ENCODE measurements at places on chromosomes 5 and 9. TPM values are rescaled to one million over a fixed set of nuclear protein-coding genes. Genes with fewer than 3 reads are reported as not detected.

Gene CDC14B
- 37.4 TPM for total RNA-seq

Gene RNF224
- total RNA-seq: not detected

- no peak for DNase-seq
Observed at GRCh38 chr9:128244837-128245231, 31.0 kb downstream of the GOLGA2 start.

DNA sequence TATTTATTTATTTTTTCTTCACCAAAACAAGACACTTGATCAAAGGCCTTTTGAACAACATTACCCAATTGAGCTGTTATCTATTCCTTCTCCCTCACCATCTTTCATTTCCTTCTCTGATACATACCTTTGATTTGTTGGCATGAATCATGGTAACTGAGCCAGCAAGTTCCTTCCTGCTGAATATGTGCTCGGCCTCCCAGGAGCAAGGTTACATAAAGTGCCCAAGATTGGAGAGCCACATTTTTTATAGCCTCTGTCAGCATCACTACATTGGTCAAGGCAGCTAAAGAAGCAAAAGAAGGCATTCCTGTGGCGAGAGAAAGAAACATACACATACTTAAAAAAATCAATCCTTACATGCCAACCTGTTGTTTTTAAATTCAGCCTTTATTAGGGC lies 369.6 kb downstream of the CYLC2 start:
- no peak for DNase-seq

GRCh38 chr9:69900406-69900805 lies 79.8 kb downstream of the CFAP95 start:
- no peak for DNase-seq

DNA sequence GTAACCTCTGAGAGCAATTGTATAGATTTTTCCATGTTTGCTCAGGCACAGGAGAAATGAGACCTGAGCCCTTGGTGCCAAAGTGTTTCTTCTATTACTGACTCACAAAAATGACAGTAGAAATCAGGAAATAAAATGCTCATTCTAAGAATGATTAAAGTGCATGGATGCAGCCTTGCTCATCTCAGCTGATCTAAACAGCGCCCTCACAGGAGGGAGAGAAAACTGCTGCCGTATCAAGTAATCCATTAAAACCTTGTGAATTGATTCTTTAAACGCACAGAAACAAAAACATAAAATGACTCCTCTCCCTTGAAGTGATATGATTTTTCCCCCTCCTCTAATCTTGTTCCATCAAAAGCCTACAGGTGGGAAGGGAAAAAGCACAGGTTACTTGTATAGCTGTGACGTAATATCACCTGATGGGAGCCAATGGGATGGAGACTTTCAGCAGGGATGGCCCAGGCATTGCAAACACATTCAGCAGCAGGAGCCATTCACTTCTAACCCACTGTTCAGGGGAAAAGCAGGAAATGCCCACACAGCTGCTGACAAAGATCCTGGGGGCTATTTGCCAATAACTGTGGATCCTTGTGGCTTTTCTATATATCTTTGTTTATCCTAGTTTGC lies 76.7 kb downstream of the PLCXD3 start:
- DNase-seq: no peak
